ENCODE measurements at places on chromosomes 11 and 22.

DNA sequence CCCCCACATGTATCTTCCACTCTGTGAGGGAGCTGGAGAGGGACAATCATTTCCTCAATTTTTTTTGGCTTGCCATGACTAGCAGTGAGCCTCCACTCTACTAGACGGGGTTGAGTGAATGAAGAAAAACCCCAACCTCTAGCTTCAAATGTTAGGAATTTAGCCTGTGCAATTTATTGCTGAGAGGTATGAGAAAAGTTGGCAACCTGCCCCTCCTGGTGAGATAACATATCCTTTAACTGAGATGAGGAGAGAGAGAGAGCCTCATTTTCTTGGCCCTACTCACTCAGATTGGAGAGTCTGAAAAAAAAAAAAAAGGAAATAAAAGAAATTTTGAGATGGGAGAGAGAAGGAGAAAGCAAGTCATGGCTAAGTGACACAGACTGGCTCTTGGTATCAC lies 218.2 kb upstream of the CARD18 start:
- no peak for DNase-seq

DNA sequence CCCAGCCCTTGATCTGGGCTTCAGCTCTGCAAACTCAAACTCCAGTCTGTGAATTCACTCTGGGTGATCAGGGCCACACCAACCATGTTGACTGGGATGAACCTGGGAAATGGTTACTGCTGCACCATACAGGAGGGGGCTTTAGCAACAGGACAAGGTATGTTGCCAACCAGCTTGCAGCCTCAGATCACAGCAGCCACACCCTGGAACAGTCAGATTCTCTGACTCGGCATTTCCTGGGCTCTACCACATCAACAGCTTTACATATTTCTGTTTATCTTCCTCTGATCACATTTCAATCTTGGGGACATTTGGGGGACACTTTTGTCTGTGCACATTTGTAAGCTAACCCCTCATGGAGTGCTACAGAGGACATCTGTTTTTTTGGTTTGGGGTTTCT lies 267.0 kb upstream of the NCAM1 start:
- no peak for DNase-seq

DNA sequence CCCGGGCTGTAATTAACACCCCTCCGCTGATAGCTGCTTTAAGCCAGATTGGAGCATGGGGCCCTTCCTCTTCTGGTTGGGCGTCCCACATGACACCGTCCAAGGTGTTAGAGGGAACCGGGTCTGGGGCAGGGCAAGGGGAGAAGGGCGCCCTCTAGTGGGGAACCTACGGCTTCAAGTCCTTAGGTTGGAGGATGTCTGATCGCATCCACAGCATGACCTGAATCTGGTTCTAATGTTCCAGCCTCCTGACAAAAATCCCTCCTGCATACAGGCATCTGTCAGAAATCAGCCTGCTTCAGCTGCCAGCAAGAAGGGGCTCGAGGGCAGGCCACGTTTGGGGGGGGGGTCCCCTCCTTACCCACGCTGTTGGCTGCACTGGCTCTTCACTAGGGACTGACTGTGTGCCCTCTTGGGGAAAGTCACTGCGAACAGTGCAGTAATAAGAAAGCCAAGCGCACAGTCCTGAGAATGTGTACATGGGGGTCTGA lies 94.2 kb upstream of the TBCEL start:
- DNase-seq, result peak; percentile 68

DNA sequence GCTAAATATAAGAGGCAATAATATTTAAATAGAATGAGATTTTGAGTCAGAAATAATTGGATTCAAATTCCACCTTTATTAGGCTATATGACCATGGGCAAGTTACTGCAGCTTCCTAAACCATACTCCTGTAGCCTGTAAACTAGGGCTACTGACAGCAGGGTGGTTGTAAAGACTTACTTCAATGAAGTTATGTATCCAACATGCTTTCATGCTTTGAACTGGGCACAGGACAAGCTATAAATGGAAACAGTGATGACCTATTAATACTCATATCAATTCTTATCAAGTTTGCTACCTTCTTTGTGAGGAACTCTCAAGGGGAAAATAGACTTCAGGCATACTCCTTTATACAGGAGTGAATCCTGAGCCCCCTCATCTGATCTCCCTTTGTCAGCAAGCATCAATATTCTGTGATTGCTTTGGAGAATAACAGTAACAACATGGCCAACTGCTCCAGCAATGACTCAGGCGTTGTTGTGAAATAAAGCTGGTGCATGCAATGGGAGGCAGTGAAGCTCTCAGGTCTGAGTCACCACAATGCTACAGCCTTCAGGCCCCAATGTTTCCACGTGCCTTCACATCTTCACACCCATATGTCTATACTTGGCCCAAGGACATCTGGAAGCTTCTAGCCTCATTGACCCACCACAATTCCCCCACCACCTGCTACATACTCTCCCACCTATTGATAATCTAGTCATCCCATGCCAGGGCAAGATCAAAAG lies 102.5 kb downstream of the KCNA4 start:
- DNase-seq, result no peak

DNA sequence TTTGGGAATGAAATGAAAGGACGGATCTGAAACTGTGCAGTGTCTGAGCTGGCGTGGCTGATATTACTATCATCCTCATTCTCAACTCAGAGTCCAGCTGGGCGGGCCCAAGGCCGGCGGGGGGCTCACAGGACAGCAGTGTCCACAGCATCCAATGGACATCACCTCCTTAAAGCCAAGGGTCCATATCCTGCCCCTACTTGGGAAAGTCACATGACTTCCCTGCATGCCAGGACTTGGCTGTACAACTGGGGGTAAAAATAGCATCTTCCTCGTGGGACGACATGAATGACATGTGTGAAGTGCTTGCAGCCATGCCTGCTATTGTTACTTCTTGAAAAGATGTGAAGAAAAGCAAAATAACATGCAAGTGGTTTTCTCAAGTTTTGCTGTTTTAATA lies 82.3 kb downstream of the TRMU start:
- DNase-seq, result no peak

DNA sequence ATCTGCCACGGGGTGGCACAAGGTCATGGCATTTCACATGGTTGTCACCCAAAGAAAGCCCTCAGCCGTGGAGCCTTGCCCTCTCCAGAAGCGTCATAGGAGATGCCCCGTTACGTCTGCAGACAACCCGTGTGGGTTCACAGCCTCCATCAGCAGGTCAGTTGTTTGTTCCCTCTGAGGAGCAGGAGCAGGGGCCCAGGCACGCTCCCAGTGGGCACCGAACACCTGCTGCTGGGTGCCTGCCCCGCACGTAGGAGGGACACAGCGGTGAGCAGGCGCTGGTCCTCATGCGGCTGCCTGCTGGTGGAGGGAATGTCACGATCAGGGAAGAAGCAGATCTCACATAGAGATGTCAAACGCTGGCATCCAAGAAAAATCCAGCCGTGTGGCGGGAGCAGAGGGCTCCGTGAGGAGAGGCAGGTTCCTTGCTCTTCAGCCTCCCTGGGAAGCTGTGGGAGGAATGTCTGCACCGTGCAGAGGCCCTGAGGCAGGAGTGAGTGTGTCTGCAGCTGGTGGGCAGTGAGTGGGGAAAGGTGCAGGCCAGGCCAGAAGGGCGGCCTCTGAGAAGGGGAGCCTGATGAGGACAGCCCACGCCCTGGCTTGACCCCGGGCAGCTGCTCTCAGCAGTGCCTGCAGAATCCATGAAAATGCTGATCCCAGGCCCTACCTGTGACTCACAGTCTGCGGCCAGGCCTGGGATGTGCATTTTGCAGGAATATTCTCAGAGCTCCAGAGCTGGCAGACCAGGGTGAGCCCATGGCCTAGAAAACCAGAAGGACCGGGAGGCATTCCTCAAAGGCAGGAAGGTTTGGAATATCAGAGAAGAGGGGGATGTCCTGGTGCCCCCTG lies 36.4 kb upstream of the TH start:
- DNase-seq, result peak; percentile 47

- DNase-seq, result no peak
These were observed 21.0 kb downstream of the LMO1 start for GRCh38 chr11:8242499-8243280.

All from activated CD8-positive, alpha-beta memory T cell treated with anti-CD3 and anti-CD28 coated beads for 24 hours (primary cell).